ENCODE measurements at places on chromosomes 7 and 10. TPM values are rescaled to one million over a fixed set of nuclear protein-coding genes. Genes with fewer than 3 reads are reported as not detected.

STAG3 gene
- total RNA-seq, result 0.54 TPM

CLCN1 gene
- not detected for total RNA-seq

COL26A1 gene
- 0.22 TPM for total RNA-seq

KLF14 gene
- 0.13 TPM for total RNA-seq

MMRN2 gene
- total RNA-seq, result 5.2 TPM

GATA3 gene
- 0.11 TPM for total RNA-seq

HOXA6 gene
- 8.8 TPM for total RNA-seq

CRYGN gene
- 0.78 TPM for total RNA-seq

TMEM140 gene
- total RNA-seq, result 12.0 TPM

NCF1 gene
- total RNA-seq, result not detected

GNGT1 gene
- not detected for total RNA-seq

ABCA13 gene
- total RNA-seq, result 0.13 TPM

R3HCC1L gene
- total RNA-seq, result 14.8 TPM

LIPN gene
- not detected for total RNA-seq

XRCC2 gene
- 1.4 TPM for total RNA-seq

LSM5 gene
- total RNA-seq, result 36.2 TPM

TRIM4 gene
- 34.6 TPM for total RNA-seq

SPDYE2 gene
- total RNA-seq, result not detected

CDC14C gene
- total RNA-seq, result 0.22 TPM

WDR37 gene
- 13.7 TPM for total RNA-seq

C10orf53 gene
- total RNA-seq, result not detected

GNAT3 gene
- not detected for total RNA-seq

TMUB1 gene
- total RNA-seq, result 16.1 TPM

CYP3A4 gene
- total RNA-seq, result not detected

ECD gene
- total RNA-seq, result 43.5 TPM

GAD2 gene
- not detected for total RNA-seq

PMS2 gene
- total RNA-seq, result 25.5 TPM

DKK1 gene
- total RNA-seq, result 90.9 TPM

ASB10 gene
- not detected for total RNA-seq

ZNF138 gene
- total RNA-seq, result 8.2 TPM

CALCR gene
- total RNA-seq, result not detected

FAM25C gene
- total RNA-seq, result not detected

MKI67 gene
- total RNA-seq, result 17.0 TPM

GDF10 gene
- 0.76 TPM for total RNA-seq

GRM3 gene
- total RNA-seq, result not detected

GSTO1 gene
- total RNA-seq, result 288 TPM

SPACDR gene
- 0.26 TPM for total RNA-seq

All from articular chondrocyte of knee joint (primary cell).